ENCODE measurements at places on chromosomes 12 and 14.

DNA sequence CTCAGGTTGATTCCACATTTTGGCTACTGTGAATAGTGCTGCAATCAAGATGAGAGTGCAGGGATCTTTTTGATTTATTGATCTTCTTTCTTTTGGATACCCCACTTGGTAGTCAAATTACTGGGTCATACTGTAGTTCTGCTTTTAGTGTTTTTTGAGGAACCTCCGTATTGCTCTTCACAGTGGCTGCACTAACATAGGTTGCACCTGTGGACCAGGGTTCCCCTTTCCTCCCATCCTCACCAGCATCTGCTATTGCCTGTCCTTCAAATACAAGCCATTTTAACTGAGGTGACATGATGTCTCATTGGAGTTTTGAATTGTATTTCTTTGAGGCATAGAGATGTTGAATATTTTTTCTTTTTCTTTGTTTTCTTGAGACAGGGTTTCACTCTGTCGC is 152.5 kb upstream of the TMEM132C start:
- no peak for DNase-seq

GRCh38 chr14:21405097-21405496 is 21.3 kb upstream of the SUPT16H start:
- no peak for DNase-seq

DNA sequence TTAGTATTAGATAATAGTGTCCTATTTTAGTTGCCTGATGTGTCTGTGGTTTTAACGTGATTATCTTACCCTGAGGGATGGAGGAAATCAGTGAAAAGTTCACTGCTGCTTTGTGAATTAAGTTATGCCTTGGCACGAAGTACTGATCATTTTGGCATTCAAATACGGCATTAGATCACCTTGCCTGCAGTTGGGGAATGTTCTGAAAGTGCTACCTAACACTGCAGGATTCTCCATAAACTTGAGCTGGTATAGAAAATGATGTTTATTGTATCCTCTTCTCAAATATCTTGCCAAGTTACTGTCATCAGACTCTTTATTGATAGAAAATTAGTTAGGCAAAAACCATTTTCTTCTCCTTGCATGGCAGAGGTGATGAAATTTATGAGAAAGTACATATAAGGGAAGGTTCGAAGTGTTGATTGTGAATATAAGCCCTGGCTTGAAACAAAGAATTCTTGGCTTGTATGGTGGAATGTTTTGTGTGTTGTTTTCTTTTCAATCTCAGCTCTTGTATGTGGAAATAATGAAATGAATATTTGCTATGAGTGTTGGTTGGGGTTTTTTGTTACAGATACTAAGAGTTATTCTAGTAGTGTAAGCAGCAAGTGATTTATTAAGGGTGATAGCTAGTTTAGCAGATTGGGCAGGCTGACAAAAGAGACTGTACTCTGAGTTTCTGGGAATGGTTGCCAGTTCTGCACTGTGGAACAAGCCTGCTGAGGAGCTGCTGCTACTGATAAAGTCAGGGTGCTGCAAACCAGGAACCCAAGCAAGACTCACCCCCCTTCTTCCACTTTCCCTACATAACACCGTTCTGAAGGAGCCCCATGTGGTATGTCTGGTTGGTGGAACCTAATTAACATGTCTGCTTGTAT is 448.3 kb downstream of the PCNX1 start:
- no peak for DNase-seq

DNA sequence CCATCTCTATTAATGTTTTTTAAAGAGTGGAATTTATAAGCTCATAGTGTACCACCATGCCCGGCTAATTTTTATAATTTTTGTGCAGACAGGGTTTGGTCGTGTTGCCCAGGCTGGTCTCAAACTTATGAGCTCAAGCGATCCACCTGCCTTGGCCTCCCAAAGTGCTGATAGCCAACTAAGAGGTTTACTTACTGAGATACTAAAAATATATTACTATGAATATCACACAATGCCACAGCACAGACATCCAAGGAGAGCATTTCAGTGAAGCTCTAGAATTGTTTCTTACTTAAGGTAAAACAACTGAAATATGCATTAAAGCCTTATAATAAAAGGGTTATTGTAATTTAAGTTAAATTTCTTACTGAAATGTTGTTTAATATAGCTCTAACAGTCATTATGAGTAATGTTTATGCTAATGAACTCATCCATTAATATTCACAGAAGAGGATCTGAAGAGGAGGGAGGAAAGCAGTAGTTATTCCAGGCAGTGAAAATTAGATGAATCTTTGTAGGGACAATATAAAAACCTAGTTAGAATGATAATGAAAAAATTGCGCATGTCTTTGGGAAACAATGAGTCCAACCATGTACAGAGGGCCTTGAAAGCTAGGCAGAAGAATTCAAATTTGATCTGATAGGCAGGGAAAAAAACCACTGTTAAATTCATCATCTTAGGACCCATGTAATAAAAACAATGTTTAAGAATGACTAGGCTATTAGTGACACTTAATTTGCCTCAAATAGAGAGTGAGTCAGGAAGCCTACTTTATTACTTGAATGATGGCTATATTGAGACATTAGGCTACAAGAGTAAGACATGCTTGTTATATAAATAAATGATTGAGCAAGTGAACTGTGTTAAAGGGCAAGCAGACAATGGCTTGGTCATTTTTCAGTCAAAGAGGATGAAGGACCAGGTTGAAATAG is 99.2 kb downstream of the SLC41A2 start:
- DNase-seq, result no peak

- no peak for DNase-seq
These were observed 4.7 kb downstream of the NAA25 start for GRCh38 chr12:112103758-112104503.

Data from hippocampal formation (tissue), 2 donors.